Fibroblast of skin of back (primary cell): ENCODE measurements at places on chromosomes 3 and 15.

DNA sequence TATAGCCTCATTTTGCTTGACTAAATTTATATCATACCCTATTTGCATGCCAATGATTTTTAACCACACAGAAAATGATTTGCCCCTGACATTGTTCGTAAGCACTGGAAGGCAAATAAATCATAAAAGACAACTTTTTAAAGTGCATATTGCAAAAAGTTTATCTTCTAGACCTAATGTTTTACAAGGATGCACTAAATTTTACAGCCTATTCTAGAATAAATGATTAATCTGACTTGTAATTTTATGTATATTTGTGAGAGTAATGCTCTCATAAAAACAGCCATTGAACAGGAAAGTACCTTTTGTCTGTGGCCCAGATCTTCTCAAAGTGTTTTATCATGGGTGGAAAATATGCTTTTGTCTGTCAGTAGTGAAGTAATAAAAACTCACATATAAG is 546.6 kb downstream of the EPHA3 start:
- DNase-seq: no peak

DNA sequence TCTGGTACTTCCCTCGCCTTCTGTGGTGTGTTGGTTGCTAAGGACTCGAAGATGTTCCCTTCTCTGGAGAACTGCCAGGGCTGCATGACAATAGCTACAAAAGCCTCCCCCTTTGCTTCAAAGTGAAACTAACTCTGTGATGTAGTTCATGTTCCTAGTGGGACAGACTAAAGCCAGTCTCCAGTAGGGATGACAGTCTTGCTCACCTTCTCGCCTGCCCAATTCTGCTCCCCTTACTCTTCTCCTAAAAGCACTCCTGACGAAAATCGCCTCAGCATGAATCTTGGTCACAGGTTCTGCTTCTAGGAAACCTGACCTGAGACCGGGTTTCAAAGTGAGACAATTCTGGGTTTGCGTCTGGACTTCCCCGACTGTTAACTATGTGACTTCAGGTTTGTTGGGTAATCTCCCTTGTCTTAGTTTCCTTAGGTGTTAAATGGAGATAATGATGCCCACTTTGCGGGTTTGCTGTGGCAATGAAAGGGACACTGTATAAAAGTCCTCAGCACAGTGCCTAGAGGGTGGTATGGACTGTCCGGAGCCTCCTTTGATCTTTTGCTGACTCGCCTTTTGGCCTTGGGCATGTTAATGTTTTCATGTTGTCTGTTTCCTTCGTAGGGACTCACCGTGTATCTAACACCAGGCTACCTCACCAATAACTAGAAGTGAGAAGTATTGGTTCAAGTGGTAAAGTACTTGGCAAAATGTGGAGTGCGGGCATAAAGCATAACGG is 24.9 kb upstream of the THRB start:
- DNase-seq: peak; percentile 54

DNA sequence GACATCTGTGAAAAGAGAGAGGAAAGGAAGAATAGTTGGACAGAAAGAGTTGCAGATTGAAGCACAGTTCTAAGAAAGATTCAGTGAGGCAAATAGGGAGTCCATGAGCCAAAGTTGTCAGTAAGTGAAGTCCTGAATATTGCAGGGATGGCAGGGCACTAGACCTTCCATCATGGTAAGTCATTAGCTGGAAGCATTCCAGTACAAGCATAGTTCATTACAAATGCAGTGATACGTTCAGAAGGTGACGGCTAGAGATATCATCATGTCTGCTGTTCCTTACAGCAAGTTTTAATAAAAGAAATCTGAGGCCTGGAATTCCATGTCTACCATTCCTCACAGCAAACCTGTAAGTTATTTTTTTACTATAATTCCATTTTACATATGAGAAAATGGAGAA is 720.1 kb downstream of the GBE1 start:
- DNase-seq: peak; percentile 3

- no peak for DNase-seq
Observed at GRCh38 chr3:36635731-36636130, 128.6 kb downstream of the DCLK3 start.
